Germinal center (tissue), 1 donor: ENCODE measurements at places on chromosomes 4 and X.
A peak's percentile ranks its signal among the peaks of the same experiment; 100 is the strongest.

DNA sequence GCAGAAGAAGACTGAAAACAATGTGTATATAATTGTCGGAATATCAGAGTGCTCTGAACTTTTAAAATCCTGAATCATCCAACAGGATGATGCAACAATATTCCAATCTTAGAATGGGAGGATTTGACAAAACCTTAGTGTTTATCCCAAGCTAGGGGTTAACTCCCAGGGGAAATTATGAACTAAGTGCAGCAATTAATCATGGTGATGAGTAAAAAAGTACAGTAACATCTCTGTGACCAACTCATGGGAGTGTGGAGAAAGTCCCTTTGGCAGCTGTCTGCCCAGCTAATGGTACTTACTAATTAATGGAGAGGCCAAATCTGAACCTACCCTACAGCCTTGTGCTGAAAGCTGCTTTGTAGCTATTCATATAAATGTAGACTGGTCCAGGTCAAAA, 257.6 kb upstream of the DDX53 start:
- no peak for DNase-seq

- DNase-seq = peak; percentile 5
Observed at GRCh38 chrX:104343428-104344129, 88.8 kb upstream of the ESX1 start.

GRCh38 chr4:181853881-181854511, 389.2 kb upstream of the TENM3 start:
- DNase-seq = no peak

- no peak for DNase-seq
Observed at GRCh38 chrX:10622197-10622596, 1.8 kb upstream of the MID1 start.

DNA sequence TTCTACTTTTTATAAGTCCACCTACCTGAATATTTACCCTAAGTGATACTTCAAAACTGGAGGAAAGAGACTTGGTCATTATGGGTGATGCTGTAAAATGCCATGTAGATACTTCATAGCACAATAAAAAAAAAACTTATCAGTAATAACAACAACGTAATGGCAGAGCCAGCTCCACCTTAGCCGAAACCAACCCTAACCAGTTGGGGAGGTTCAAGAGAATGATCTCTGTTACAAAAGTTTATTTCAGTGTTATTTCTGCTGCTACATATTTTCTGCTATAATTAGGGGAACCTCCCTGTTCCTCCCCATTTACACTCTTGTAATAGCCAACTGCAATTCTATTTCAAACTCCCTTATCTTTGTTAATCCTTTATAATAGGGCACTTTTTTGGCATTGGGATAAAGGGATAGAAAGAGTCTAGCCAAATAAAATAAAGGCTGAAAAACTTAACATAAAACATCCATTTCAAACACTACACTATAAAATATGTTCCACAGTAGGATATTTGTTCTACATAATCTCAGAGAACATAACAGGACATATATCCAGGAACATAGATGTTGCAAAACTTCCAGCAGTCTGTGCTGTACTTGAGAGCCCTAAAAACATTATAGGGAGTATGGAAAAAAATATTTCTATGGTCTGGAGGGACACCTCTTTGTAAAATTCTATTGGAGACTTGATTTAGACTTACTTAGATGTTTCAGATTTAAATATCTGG, 138.7 kb upstream of the POF1B start:
- DNase-seq = no peak

GRCh38 chr4:140925417-140925816, 169.2 kb upstream of the TBC1D9 start:
- no peak for DNase-seq

DNA sequence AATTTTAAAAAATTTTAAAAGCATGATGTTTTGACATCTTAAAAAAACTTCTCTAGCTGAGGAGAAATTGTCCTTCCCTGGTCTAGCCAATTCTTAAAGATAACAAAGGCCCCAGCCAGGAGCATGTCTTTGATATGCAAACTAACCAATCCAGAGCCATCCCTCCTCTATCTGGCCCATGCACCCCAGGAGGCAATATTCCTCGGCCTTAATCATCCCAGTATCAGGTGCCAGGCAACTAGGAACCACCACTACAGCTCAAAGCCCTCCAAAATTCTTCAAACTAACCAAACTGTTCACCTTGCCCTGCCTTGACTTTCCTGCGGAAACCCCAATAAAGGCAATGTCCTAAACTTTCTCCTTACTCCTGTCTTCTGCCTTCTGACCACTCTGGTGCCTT, 97.8 kb upstream of the USP9X start:
- DNase-seq = no peak

- DNase-seq = no peak
Observed at GRCh38 chr4:6529021-6529420, 46.0 kb upstream of the MAN2B2 start.

DNA sequence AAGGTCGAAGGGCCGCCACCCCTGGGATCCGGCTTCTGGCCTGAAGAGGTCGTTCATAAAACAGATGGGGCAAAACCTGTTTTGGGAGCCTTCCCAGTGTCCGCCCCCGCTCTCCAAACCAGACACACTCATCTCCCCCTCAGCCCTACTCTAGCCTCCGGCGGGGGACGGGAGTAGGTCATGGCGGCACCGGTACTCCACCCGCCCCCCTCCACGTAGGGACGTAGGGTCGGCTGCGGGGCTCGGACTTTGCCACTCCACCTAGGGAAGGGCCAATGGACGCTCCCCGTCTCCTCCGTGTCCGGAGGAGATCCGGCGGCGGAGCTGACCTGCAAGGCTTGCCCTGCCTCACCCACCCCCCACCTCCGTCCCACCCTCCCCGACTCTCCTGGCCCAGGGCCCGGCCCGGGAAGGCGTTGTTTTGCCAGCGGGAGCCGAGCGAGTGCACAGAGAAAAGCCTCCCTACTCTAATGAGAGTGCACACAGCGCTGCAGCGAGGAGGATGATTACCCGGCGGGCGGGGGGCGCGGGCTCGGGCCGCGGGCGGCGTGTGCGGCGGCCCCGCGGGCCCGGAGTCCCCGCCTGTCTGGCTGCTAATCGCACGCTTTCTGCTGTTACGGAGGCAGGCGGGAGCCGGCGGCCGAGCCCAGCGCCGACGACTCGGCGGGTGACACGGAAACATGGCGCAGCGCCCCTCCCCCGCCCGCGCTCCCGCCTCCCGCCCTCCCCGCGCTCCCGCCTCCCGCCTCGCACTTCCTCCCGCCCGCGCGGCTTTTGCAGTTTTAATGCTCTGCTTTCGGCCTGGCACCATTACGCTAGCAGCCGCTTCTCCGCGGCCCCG, 8.3 kb upstream of the BCOR start:
- no peak for DNase-seq

DNA sequence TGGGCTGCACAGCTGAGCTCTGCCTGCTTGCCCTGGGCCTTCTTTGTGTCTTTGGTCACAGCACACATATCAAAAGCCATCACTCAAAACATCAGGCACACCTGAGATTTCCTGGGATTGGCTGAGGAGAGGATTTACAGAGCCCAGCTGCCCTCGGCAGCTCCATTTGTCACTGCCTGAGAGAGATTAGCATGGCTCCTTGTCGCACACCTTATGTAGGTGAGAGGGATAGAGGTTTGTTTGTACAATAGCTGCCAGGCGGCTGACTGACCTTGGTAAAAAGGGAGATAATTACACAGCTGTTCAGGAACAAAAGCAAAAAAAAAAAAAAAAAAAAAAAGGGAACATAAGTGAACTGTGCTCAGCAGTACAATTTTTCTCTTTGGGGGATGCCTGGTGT, 63.2 kb downstream of the MGST2 start:
- DNase-seq = no peak

GRCh38 chr4:138573246-138573645, 331.1 kb upstream of the SLC7A11 start:
- no peak for DNase-seq

DNA sequence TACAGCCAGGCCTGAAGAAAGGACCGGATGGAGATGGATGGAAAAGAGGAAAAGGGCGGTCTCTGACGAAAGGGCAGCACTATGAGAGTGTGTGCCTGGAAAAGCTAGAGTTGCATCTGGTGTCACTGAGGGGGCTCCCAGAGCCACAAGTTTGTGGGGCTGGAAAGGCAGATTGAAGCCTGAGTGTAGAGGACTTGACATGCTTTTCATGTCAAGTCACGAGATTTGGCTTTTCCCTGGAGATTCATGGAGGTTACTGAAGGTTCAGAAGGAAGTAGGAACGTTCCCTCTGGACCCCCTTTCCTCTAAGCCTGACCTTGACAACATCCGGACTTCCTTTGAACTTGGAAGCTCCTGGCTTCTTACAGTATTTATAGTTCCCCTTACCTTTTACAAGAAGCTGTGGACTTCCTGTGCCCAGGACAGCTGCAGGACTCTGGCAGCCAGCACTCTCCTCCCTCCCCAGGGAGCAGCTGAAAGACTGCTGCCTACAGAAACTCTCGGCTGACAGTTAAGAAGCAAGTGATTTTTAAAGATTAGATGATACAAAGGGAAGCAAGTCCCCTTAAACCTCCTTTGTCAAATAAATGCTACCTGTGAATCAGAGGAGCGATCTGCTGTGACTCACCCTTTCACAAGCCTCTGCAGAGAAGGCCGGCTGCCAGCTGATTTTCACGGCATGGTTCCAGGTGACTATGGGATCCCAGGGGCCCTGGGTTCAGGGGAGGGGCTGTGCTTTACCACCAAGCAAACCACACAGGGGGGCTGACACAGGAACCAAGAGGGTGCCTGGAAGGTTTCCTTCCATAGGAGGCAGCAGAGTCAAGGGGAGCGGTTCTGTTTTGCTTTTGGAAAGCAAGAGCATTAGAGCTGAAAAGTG, 72.9 kb upstream of the STIM2 start:
- DNase-seq = no peak

DNA sequence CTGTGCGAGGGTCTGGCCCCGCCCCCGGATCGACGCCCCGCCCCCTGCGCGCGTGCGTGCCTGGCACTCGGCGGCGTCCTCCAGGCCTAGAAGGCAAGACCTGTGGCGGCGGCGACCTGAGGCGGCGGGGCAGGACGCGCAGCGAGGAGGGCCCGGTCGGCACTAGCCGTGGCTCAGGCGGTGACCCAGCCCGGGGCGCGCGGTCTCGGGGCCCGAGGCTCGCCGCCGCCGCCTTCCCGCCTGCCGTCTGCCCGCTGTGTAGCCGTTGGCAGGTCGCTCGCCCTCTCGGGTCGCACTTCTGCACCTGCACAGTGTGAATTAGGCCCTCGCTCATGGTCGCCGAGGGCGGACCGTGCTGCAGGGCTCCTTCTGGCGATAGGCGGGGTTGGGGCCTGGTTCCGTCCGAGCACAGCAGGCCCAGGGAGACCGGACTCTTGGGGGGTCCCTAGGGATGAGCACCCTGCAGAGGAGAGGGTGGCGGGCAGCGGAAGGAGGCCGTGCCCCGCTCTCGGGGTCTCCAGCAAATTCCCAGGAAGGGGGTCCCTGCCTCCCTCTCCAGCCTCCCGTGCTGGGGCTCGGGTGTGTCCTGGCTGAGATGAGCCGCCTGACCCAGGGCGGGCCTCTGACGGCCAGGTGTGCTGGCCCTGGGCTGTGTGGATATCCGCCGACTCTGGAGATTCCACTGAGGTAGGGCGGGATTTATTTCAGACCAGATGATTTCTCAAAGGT, 557 bp upstream of the FAM53A start:
- DNase-seq = no peak

GRCh38 chrX:68982476-68982875, 153.7 kb downstream of the EFNB1 start:
- no peak for DNase-seq

DNA sequence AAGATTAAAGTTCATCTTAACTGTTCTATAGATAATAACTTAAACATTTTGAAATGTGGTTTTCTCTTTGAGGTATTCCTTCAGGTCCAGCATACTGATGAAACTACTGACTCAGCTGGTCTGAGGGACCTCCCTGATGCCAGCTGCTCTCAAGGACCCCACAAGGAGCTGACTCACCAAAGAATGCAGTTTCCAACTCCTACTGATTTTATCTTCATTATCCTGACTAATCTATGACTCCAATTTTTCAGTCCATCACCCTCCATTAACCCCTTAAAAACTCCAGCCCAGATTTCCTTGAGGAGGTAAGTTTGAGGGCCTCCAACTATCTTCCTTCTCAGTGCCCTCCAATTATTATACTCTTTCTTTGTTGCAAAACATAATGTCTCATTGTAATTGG, 1.4 kb upstream of the UGT2B4 start:
- DNase-seq = no peak

DNA sequence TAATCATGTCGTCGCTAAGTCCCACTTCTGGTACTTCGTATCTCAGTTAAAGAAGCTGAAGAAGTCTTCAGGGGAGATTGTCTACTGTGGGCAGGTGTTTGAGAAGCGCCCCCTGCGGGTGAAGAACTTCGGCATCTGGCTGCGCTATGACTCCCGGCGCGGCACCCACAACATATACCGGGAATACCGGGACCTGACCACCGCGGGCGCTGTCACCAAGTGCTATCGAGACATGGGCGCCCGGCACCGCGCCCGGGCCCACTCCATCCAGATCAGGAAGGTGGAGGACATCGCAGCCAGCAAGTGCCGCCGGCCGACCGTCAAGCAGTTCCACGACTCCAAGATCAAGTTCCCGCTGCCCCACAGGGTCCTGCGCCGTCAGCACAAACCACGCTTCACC, 11.3 kb downstream of the PNCK start:
- no peak for DNase-seq

GRCh38 chr4:17702641-17703040, 78.8 kb downstream of the FAM184B start:
- no peak for DNase-seq

GRCh38 chr4:70691661-70692060, 3.3 kb downstream of the UTP3 start:
- no peak for DNase-seq

DNA sequence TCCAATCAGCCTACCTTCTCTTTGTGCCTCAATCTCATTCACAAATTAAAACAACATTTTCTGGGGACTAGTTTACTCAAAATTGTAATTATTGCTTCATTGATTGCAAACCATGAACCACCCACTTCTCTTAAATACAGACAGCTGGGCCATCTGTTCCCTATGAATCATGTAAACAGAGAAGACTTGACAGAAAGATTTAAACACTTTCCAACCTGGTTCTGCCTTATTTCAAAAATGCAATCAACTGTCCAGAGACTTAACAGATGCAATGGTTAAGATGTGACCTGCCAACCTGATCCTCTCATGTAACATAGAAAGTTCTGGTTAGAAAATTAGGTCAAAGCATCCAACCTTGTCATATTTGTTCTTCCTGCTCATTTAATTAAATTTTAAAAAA, 20.8 kb upstream of the SERTM2 start:
- no peak for DNase-seq

- no peak for DNase-seq
Observed at GRCh38 chr4:148735432-148736155, 293.4 kb upstream of the NR3C2 start.

DNA sequence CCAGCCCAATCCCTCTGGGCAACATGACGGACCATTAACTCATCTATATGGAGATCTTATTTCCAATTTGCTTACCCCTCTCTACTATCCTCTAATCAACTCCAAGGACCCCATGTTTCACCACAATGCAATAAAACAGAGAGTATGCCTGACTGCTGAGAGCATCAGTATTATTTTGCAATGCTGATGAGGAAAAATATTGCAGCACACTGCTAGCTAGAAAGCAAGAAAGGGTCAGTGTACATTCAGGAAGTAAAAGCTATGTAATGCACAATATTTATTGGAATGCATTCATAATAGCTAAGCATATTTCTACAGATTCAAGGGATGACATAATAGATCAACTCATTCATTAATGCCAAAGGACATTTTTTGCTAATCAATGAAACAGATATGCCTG, 33.2 kb downstream of the ARAP2 start:
- DNase-seq = no peak
